ENCODE measurements at places on chromosomes 3 and 15.
A peak's percentile ranks its signal among the peaks of the same experiment; 100 is the strongest.

DNA sequence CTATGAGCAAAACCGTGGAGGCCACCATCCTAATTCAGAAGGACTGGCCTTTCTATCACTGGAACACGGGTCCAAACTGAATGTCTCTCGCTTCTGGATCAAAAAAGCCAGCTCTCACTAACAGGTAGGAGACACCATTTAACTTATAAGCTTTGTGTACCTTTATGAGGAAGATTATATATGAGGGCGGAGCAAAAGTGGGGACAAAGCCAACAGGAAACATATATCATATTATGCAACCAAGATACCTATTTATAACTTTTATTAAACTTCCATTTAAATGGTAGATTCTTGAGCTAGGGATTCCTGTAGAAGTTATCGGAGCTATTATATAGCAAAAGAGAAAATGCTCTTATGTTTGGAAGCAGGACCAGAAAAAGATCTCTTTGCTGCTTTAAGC, 78.4 kb downstream of the IGF2BP2 start:
- DNase-seq: no peak

- DNase-seq: no peak
Measured at GRCh38 chr3:195212749-195213375, 58.1 kb downstream of the XXYLT1 start.

DNA sequence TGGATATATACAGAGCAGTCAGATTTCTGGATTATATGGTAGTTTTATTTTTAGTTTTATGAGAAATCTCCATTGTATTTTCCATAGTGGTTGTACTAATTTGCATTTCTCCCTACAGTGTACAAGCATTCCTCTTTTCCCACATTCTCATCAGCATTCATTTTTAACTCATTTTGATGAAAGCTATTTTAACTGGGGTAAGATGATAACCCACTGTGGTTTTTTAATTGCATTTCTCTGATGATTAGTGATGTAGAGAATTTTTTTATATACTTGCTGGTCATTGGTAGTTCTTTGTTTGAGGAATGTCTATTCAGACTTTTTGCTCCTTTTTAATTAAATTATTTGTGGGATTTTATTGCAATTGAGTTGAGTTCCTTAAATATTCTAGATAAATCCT, 903.6 kb downstream of the DIPK2A start:
- DNase-seq: no peak

DNA sequence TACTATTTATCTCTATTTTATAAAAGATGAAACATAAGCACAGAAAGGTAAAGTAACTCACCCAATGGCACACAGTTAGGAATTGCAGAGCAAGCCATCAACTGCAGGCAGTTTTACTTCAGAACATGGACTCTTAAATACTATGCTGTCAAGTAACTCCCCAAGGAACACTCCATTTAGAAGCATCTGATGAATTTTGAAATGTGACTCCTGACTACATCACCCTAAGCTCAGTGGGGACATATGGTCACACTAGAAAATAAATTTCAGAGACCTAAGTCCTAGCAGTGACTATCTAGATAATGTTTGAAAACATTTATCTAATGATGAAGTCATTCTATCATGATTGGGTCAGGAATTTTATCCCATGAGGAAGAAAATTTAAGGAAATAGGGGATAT, 272.8 kb upstream of the ARRDC4 start:
- DNase-seq: no peak

GRCh38 chr3:48505146-48505545, 1.2 kb upstream of the SHISA5 start:
- no peak for DNase-seq

DNA sequence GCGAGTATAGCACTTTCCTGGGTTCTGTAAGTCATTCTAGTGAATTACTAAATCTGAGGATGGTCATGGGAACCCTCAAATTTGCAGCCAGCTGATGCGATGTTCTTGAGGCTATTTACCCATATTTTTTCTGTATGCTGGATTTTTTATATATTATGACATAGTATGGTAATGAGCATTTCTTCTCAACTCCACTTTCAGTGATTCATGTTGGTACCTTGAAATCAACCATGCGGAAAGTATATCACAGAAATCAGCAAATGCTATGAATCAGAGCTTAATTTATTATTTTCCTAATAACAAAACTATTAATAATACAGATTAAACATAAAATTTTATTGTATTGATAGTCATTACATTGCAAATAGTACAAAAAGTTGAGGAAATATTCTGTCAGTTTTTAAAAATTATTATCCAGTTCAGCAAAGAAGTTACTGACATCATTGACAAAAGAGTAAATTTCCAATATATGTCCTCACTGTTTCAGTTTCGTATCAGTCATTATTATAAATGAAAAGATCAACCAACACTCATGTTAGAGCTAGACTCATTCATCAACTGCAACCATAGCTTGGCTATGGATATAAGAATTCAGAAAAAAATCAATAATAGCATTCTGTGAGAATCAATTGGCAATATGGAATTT, 164.3 kb upstream of the SETMAR start:
- DNase-seq: no peak

DNA sequence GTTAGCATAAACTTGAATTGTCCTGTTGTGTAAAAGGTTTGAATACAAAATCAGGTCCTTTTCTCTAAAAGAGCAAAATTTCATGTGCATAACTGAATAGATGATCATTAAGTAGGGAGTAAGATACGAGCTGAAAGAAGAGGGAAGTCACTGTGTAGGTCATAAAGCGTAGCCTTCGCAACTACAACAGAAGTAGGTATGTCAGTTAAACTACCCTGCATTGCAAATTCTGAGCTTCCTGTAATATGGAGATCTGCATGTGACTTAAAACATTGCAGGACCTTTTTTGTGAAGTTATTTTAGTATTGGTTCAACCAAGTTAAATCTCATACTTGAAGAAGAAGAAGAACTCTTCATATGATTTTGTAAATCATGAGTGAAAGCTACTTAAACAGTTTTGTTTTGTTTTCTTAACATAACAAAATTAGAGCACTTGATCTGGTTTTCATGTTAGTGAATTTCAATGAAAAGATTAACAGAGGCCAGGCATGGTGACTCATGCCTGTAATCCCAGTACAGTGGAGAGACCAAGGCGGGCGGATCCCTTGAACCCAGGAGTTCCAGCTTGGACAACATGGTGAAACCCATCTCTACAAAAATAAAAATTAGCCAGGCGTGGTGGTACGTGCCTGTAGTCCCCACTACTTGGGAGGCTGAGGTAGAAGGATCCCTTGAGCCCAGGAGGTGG, 26.4 kb downstream of the ARMC8 start:
- DNase-seq: peak; percentile 30

DNA sequence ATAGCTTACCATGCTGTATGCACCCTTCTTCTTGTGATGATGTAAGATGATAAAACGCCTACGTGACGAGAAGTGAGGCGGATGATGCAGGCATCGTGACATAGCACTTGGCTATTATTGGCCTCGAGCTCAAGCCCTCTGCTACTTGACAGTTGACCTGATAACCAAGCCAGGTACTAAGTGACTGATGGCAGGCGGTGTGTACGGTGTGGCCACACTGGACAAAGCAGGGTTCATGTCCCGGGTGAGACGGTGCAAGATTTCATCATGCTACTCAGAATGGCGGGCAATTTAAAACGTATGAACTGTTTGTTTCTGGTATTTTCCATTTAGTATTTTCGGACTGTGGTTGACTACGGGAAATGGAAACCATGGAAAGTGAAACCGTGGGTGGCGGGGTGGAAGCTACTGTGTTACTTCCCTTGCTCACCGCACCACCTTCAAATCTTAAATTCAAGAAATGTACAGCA, 57.7 kb downstream of the SLC12A8 start:
- peak; percentile 83 for DNase-seq

DNA sequence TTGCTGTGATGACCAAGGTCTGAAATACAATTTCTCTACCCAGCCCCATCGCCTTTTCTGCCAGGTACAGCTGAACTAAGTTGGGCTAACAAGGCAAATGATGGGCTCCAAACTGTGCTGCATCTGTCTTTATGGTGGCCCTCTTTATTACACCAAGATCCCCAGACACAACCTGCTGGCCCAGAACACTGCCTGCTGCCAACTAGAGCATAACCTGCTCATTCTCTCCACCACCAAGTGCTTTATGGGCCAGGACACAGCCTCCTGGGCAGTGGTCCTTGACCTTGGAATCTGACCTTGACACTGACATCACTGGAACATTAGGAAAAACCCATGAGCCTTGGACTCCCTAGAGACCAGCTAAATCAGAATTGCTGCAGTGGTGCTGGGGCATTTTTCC, 3.3 kb downstream of the LINS1 start:
- peak; percentile 22 for DNase-seq

GRCh38 chr3:61765157-61765876, 203.9 kb downstream of the PTPRG start:
- no peak for DNase-seq

DNA sequence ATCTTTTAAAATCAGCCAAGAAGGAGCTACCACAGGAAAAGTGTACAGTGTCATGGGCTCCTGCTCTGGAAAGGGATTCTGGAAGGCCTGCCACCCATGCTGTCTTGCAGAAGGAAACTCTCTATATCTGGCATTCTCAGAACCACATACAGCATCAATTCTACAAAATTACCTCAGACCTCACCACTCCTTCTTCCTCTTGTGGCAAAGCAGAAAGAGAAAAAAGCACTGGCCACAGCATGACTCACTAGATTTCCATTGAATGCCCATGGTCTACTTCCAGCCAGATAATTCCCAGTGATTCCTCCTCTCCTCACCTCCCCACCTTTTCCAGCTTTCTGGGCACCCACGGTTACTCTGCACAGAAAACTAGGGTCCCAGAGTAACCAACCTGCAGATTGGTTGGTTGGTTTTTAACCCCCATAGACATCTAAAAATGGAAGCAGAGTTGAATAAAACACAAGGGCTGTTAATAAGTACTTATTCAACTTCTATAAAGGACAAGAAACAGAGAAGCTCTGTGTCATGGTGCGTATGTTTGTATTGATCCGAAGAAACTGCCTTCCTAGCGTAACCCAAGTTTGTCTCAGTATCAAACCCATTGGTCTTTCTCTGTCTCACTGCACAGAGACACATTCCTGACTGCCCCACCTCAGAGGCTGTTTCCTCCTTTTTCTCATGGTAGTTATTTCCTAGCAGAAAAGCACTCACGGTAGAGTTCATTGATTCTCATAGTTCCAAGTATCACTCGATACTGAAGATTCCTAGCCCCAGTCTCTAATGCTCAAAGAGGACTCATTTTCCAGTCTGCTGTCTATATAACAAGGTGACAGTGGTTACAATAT, 67.7 kb downstream of the LDHAL6B start:
- no peak for DNase-seq

DNA sequence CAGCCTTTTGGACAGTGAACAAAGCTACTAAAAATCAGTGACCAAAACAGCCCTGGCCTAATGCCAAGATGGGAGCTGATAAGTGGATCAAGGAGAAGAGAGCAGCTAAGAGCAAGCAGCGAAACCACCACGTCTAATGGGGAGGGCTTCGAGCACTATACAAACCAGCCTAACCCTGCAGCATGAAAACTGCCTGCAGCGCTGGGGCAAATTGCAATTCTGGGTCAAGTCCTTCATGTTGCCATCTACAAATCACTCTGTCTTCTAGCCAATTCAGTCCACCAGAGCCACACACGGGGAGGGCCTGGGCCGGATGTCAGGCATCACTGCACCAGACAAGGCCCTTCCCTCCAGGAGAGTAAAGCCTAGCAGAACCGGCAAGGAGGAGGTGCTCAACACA, 30.5 kb upstream of the SPATA12 start:
- peak; percentile 89 for DNase-seq

GRCh38 chr3:14319654-14320182, 82.7 kb upstream of the SLC6A6 start:
- peak; percentile 94 for DNase-seq

- peak; percentile 93 for DNase-seq
Measured at GRCh38 chr3:38117748-38118420, 19.0 kb downstream of the ACAA1 start.

- no peak for DNase-seq
Measured at GRCh38 chr15:57091636-57092035, 173.2 kb downstream of the TCF12 start.

- DNase-seq: no peak
Measured at GRCh38 chr15:58590926-58591325, 158.6 kb downstream of the ADAM10 start.

- no peak for DNase-seq
Measured at GRCh38 chr3:59440285-59441028, 390.6 kb upstream of the CFAP20DC start.

GRCh38 chr3:158974904-158975303, 173.1 kb downstream of the MFSD1 start:
- peak; percentile 10 for DNase-seq

DNA sequence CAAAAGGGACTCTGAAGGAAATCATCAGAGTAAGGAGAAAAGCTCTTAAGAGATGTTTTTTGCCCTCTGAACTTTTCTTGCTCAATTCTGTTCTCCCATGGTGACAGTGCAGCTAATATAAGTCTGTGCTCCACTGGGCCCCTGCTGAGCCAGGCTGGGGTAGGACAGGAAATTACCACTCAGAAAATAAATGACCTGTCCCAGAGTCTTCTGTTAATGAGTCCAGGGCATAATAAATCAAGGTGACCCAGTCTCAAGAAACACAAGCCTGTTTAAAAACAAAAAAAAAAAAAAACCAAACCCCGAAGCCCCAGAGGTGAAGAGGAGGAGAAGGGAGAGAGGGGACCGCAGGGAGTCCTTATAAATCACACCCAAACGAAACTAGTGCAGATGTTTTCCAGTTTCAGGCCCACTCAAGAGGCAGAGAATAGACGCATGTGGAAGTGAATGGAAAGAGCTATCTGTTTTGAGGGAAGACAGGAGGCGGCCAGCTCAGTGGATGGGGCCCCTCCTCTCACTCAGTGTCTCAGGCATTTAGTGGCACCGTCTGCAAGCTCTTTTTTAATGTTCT, 59.8 kb upstream of the BOC start:
- DNase-seq: no peak

GRCh38 chr3:8320711-8321458, 180.7 kb upstream of the LMCD1 start:
- no peak for DNase-seq

DNA sequence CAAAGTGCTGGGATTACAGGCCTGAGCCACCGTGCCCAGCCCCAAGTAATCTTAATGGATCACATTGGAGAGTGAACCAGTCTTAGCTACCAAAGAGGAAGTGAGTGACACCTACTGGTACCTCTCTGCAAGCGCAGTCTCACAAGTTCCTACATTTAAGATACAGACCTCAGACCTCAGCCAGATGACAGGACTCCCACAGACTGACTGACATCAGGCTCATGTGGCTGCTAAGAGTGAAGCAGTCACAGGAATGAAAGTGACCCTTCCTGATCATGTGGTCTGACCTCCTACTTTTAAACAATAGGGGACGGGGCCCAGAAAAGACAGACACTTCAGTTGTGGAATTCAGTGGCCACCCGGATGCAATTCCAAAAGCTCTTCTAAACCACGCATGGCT, 36.3 kb upstream of the GNB5 start:
- peak; percentile 92 for DNase-seq

- no peak for DNase-seq
Measured at GRCh38 chr3:123405021-123405420, 43.9 kb downstream of the ADCY5 start.
